ENCODE measurements at places on chromosomes 6 and 20.

GRCh38 chr20:22447447-22447778 is 137.0 kb downstream of the FOXA2 start:
- DNase-seq: no peak

GRCh38 chr6:20319520-20320357 is 81.9 kb upstream of the E2F3 start:
- DNase-seq: peak; percentile 64

DNA sequence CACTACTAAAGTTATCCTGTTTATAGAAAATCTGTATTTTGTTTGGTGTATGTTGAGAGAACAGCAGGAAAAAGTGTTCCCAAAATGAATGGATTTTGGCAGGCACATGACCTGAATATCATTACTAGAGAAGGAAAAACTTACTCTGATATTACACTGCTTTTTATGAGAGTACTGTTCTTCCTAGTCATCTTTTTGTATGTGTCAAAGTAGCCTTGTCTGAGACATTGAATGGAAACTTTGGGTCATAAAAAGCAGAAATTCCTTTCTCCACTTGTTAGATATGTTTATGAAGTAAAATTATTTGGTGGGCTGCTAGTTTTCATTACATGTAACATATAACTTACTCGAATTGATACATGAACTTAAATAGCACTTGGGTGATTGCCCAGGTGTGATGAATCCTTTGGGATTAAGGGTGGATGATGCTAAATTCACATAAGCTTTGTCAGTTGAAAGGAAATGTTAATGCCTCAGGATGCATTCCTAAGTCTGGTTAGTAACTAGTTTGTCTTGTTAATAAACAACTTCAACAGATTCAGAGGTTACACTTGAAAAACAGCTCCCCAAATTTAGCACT is 206.7 kb downstream of the CENPW start:
- DNase-seq: no peak

- DNase-seq: no peak
These were observed 119.2 kb upstream of the SASH1 start for GRCh38 chr6:148223424-148223842.

DNA sequence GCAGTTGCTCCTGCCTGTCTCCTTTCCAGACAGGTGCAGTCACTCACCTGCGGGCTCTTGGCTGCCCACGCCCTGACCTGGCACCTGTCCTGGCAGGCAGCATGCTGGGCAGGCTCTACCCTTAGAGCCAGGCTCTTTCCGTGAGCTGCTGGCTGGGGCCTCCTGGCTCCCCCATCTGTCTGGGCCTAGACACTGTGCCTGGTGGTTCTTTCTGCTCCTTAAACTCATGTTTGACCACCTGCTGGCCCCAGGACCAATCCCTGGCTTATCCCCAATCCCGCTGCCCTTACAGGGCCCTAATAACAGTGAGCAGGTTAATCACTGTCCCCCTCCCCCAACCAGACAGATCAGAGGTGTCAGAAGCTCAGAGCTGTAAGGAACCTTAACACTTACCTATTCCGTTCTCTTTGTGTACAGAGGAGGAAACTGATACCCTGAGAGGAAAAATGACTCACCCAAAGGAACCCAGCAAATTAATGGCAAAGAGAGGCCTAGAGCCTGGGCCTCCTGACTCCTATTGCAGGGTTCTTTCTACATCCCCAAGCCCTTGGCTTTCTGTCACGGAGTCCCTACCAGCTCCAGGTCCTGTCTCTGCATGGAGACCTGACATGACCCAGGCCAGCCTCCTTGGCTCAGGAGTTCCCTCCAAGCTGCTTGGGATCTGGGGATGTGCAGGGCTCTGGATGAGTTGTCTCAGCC is 54.7 kb downstream of the RAB44 start:
- no peak for DNase-seq

DNA sequence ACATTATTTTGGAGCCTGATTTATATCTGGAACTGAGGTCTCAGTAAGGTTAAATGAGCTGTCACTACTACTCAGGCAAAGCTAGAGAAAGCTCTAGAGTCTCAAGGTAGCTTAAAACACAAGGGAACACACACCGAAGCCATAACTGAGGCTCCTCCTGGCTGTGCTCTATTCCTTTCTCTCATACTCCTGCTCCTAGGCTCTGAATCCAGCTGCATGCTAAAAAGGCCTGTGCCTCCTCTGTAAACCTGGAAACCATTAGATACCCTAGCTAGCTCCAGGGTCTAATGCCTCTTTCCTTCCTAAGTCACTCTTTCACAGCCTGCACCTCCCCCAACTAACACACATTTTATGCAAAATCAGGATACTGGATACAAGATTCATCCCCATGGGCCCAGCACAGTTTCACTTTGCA is 17.1 kb downstream of the RIPOR2 start:
- DNase-seq: no peak

- no peak for DNase-seq
These were observed 116.1 kb downstream of the CEBPB start for GRCh38 chr20:50306478-50307423.

- DNase-seq: no peak
These were observed 58.9 kb downstream of the SASH1 start for GRCh38 chr6:148401571-148401970.

DNA sequence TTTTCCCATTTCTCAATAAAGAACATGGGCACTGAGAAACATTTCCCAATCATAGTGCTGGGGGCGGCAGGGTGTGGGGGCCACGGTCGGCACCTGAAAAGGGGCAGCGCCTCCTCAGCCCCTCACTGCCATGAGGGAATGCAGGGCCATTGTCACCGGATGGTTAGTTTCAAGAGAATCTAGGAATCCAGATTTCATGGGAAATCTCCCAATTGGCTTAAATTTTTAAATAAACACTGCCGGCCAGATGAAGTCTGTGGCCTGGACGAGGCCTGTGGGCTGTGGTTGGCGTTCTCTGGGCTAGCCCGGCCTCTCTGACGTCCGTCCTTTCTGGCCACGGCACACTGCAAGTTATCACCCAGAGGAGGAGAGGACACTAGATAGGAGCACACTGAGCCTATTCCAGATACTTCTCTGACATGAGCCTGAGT is 25.6 kb downstream of the MANBAL start:
- no peak for DNase-seq

- DNase-seq: no peak
These were observed 82.2 kb downstream of the TIAM2 start for GRCh38 chr6:155077331-155077730.

GRCh38 chr6:51992876-51993275 is 94.5 kb downstream of the PKHD1 start:
- no peak for DNase-seq

- DNase-seq: no peak
These were observed 27.5 kb upstream of the TBC1D22B start for GRCh38 chr6:37230104-37230503.

DNA sequence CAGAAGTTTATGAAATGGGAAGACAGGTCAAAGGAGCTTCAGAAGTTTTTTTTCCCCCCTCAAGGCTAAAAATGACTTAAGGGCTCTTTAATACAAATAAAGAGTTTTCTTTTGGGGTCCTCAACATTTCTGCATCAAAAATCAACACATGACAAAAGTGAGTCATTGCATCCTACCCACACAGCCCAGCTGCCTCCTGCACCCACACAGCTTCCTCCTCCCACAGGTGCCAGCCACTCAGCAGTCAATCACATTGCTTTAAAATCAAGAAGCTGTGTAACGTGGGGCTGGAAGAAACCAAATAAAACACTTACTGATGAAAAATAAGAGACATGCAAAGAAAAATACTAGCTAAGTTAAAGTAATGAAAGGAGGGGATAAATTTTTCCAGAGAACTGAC is 68.5 kb downstream of the MAP3K5 start:
- peak; percentile 8 for DNase-seq

- no peak for DNase-seq
These were observed 100.6 kb downstream of the KCNB1 start for GRCh38 chr20:49381558-49382493.

- DNase-seq: no peak
These were observed 45.7 kb upstream of the MCUR1 start for GRCh38 chr6:13859871-13860555.

GRCh38 chr6:125008957-125009356 is 46.7 kb downstream of the RNF217 start:
- no peak for DNase-seq

- DNase-seq: no peak
These were observed 274.3 kb downstream of the CD109 start for GRCh38 chr6:73969971-73970970.

GRCh38 chr6:94270091-94270948 is 851.0 kb upstream of the EPHA7 start:
- no peak for DNase-seq

DNA sequence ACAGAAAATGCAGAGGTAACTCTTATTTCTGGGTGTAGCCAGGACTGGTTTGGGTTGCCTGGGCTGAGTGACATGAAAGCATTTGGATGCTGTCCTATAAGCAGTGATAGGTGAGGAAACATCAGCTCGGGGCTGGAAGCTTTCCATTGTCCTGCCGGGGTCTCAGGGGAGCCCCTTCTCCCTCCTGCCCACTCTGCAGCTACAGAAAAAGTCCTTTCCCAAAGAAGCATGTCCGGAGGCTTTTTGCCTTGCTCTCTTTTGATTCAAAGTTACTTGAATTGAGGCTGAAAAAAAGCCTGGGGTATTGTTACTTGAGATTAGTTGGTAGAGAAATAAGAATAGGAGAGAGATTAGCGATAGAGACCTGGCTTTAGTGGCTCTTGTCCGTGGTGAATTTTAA is 90.7 kb upstream of the ZNFX1 start:
- no peak for DNase-seq

DNA sequence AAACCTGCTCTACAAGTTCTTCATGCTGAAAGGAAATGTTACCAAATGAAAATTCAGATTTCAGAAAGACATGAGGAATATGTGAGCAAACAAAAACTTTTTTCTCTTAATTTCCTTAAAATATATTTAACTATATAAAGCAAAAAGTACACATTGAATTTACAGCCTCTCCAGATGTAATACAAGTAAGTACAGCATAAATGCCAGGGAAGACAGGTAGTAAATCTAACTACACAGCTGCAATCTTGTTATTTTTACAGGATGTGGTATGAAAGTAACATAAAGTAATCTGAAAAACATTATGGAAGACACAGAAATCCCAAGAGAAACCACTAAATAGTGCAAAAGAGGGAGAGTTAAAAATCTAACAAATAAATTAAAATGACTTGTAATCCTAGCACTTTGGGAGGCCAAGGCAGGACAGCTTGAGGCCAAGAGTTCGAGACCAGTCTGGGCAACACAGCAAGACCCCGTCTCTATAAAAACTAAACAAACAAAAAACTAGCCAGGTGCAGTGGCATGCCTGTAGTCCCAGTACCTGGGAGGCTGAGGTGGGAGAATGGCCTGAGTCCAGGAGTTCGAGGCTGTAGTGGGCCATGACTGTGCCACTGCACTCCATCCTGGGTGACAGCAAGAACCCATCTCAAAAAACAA is 50.7 kb downstream of the FAM8A1 start:
- no peak for DNase-seq

GRCh38 chr6:134178161-134179044 is 126.0 kb upstream of the SLC2A12 start:
- DNase-seq: peak; percentile 74

DNA sequence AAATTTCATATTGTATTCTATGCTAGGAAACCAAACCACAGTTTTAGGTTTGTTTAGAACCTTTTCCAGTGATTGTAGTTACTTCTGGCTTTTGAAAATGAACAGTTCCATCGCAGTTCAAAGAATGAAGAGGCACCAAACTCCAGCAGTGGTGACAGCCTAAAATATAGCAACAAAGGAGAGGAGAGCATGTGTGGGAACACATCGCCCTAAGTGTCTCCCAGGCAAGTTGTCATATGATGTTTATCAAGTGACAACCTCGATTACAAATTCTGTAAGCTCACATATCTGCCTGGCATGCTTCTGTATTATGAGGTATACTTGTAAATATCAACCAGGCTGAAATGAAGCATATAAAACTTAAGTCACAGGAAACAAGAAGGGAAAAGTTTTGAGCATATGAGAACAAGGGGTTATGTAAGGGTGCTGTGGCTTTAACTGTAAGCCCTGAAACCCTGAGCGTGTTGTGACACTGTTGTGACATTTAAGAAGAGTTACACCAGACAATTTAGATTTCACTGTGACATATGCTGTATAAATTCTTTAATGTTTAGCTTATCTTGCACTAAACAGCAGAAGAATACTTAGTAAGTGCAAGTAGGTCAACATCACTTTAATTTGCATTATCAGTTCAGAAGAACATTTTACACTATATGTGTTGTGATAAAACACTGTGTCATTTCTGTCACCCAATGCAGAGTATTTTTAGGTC is 29.1 kb upstream of the FBXL4 start:
- DNase-seq: no peak

GRCh38 chr6:104580452-104580851 is 279.3 kb downstream of the HACE1 start:
- no peak for DNase-seq

- peak; percentile 42 for DNase-seq
These were observed 55.7 kb upstream of the PRND start for GRCh38 chr20:4666001-4666479.

DNA sequence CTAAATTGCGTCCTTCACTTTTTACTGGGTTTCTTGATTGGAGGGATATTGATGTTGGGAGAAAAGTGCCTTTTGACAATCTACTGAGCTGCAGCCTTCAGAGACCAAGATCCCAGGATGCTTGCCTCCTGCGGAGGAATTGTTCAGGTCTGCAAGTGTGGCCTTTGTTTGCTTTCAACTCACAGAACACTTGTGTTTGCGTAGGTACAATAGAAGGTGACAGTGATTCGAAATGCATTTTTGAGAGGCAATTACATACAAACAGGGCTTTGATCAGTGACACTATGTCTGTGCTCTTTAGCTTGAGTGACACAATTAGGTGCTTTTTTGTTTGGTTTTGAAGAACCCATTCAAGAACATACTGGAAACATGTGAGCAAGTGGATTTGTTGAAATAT is 600.6 kb downstream of the QKI start:
- DNase-seq: no peak

- DNase-seq: no peak
These were observed 45.2 kb upstream of the RREB1 start for GRCh38 chr6:7062451-7063162.

DNA sequence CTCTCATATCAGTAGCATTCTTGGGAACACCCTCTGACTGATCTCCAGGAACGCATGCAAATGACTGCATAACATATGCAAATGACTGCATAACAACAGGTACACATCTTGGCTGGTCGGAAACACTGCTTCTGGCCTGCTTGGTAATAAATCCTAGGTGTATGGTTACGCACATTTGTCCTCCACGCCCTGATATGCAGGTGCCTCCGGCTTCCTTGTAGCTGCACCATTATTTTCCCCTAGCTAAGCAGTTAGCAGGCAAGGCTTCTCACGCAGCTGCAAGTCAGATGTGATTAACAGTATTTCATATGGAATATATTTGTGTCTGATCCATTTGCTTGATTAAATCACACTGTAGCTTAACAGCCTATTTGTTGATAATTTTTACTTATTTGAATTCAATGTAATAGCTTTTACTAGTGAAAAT is 5.9 kb downstream of the RPS6KA2 start:
- DNase-seq: no peak

- peak; percentile 84 for DNase-seq
These were observed 113.1 kb upstream of the ZNF217 start for GRCh38 chr20:53706466-53707370.

GRCh38 chr6:138405816-138406413 is 1.9 kb downstream of the HEBP2 start:
- DNase-seq: no peak
